A549 treated with Hydrocortisone at 1 μM for 4 hours (cell line): ENCODE measurements at places on chromosomes 3 and 15. TPM values are rescaled to one million over a fixed set of nuclear protein-coding genes. Genes with fewer than 3 reads are reported as not detected.

The SEMA7A gene
- 1.3 to 1.7 TPM (median 1.5 TPM) in 5 replicates for total RNA-seq

The PCLAF gene
- total RNA-seq, result 160 to 251 TPM (median 177 TPM) in 5 replicates

The TNFSF10 gene
- total RNA-seq, result 0.06 to 0.12 TPM (median 0.08 TPM) in 3 of 5 replicates, not detected in the others

The PLSCR4 gene
- total RNA-seq, result 5.9 to 10.7 TPM (median 9.0 TPM) in 5 replicates

The KY gene
- 0.08 to 0.20 TPM (median 0.13 TPM) in 5 replicates for total RNA-seq

The SLC22A13 gene
- total RNA-seq, result 0.05 to 0.06 TPM in 2 of 5 replicates, not detected in the others

The RETNLB gene
- total RNA-seq, result not detected in 5 replicates

The GOLGA6L7 gene
- not detected in 5 replicates for total RNA-seq
